ENCODE measurements at places on chromosomes 1 and 21.

GRCh38 chr1:58721247-58721820 is 21.5 kb upstream of the MYSM1 start:
- DNase-seq = no peak

DNA sequence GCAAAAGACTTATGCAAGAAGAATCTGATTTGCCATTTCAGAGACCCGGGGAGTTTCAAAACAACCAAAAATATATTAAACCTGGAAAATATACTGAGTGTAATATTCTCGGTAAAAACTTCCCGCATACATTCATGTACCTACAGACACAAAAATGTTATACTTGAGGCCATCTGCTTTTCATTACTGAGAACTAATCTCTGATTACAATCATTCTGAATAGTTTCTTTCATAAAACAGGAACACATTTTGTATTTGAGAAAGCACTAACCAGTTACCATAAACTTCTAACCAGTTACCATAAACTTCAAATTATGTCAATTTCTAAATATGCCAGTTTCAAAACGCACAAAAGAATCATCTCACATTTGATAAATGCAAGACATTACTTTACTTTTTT is 7.8 kb downstream of the ZNHIT6 start:
- no peak for DNase-seq

GRCh38 chr1:75672108-75672507 is 52.4 kb upstream of the ACADM start:
- DNase-seq = no peak

DNA sequence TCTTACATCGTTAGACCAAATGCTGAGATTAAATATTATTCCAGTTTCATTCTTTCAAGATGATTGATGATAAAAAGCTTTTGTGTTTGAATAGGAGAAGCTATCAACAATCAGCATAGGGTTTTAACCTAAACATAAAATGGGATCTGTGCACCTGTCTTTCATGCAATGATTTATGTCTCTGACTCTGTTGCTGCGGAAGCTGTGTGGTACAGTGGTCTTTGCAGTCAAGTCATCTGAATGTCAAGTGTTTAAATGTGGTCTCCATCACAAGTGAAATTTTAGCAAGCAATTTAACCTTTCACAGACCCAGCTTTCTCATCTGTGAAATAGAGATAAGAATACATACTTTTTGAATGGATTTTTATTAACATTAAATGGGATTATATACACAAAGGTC is 107.2 kb downstream of the PLPPR5 start:
- no peak for DNase-seq

DNA sequence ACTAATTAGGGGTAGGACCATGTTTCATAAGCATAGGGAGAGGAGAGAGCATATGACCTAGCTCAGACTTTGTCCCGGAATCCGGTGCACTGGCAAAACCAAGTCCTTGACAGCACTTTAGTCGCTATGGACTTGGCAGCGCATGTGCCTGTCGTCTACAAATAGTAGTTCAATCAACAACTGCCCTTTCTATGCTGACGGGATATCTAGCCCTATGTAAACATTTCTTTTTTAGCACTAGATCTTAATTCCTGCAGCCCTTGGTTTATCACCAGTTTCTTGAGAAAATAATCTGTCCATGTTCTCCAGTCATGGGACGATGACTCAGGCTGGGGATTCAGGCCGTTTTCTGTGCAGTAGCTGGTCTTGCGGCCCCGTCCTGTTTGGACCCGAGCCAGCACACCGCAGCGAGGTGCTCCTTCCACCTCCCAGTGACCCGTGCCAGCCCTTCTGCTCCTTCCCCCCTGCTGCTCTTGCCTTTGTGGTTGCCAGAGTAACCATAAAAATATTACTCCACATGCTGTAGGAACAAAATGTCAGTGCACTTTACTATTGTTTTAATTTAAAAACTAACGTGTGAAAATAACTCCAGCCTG is 8.6 kb upstream of the MT1HL1 start:
- DNase-seq = no peak

DNA sequence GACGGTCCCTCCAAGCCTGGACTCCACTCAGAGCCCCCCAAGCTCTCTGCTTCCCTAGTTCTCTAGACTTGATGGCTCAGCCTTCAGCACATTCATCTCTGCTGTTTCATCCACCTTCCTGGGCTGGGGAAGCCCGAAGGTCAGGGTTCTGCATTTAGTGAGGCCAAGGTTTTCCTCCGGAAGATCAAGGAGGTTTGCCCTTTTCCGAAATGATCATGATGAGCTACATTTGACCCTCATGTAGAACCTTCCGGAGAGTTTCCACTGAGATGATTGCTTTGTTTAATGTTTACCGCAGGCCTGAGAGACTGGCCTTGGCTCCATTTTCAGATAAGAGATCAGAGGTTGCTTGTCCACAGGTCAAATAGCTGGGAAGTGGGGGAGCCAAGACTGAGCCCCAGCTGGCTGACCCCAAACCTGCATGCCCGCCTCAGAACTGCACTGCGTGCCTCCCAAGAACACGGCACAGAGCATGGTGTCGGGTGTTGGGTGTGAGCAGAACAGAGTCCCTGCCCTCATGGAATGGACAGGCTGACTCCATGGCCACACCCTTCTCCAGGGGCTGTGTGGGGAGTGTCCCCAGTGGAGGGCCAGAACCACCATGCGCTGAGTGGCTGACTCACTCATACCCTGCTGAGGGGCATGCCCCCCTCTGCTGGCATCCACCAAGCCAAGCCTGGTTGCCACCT is 200.8 kb upstream of the TMEM51 start:
- no peak for DNase-seq

DNA sequence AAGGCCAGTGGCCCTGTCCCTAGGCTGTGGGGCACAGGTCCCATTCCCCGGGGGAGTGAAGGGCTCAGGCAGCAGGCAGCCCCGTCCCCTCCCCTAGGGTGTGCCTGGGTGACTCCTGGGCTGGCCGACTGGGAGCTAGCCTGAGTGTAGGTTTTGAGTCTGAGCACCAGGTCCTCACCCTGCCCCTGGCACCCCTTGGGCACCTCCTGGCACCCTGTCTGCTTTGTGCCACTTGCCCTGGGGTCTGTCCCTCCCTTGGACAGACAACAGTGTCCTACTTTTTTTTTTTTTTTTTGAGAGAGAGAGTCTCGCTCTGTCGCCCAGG is 24.2 kb downstream of the RRP1 start:
- no peak for DNase-seq

GRCh38 chr21:31008355-31008754 is 29.9 kb downstream of the KRTAP19-8 start:
- DNase-seq = no peak
